NCI-H2171 treated with DMSO at 0.1 percent for 48 hours (cell line): ENCODE measurements at places on chromosomes 2 and 18.
A peak's percentile ranks its signal among the peaks of the same experiment; 100 is the strongest.

- DNase-seq = no peak
These were observed 61.8 kb downstream of the ATP8B1 start for GRCh38 chr18:57741273-57741672.

- DNase-seq = no peak
These were observed 50.1 kb upstream of the NOSTRIN start for GRCh38 chr2:168752361-168752760.

GRCh38 chr2:196225213-196225612, 53.8 kb upstream of the STK17B start:
- no peak for DNase-seq

DNA sequence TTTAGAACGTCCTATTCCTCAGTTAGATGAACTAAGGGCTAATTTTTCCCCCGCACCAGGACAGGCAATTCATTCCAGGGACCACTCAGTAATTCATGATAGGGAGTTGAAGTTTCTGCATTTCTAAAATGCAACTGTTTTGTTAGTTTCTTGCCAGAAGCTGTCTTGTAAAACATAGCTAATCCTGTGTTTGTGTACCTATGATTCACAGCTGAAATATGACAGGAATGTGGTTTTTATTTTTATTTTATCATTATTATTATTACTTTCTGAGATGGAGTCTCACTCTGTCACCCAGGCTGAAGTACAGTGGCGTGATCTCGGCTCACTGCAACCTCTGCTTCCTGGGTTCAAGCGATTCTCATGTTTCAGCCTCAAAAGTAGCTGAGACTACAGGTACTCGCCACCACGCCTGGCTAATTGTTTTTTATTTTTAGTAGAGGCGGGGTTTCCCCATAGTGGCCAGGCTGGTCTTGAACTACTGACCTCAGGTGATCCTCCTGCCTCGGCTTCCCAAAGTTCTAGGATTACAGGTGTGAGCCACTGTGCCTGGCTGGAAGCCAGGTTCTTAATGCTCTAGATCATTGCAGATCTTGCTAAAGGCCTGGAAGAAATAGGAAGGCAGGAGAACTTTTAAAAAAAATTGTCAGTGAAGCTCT, 154.8 kb upstream of the FHL2 start:
- no peak for DNase-seq

- no peak for DNase-seq
These were observed 45.6 kb upstream of the ARHGAP15 start for GRCh38 chr2:143083636-143084035.

DNA sequence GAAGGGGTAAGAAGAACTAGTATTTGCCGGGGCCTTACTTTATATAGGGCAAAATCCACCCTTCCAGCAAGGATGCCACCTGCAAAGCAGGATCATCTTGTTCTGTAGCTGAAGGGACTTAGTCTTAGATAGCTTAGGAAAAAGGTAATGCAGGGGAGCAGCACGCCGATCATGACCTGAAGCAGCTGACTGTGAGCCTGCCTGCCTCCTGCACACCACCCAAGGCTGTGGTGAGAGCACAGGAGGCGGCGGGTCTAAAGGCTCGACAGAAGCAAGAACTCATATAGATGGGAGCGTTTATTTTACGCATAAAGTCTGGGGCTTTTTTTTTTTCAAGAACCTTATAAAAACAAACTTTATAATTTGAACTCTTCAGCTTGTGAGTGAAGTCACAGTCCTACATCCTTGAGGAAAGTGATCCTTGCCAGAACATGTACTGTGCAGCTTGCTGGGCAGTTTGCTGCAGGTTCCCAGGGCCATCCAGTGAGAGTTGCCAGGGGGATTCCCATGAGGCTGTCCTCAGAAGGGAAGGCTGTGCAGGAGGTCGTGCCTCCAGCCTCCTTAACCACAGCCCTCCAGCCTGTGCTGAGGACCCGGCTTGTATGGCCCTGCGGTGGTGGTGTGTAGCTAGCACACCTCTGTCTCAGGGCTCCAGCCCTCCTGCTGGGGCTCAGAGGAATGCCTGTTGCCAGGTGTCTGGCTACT, 92.1 kb downstream of the RNF144A start:
- DNase-seq = no peak

GRCh38 chr2:46386763-46387162, 89.6 kb downstream of the EPAS1 start:
- no peak for DNase-seq

- no peak for DNase-seq
These were observed 80.1 kb upstream of the CTDP1 start for GRCh38 chr18:79599441-79599931.

GRCh38 chr2:120235681-120236080, 12.5 kb upstream of the TMEM185B start:
- DNase-seq = no peak

GRCh38 chr2:75788902-75789301, 78.2 kb upstream of the GCFC2 start:
- no peak for DNase-seq

- DNase-seq = no peak
These were observed 38.2 kb downstream of the ZNF516 start for GRCh38 chr18:76456823-76457222.

DNA sequence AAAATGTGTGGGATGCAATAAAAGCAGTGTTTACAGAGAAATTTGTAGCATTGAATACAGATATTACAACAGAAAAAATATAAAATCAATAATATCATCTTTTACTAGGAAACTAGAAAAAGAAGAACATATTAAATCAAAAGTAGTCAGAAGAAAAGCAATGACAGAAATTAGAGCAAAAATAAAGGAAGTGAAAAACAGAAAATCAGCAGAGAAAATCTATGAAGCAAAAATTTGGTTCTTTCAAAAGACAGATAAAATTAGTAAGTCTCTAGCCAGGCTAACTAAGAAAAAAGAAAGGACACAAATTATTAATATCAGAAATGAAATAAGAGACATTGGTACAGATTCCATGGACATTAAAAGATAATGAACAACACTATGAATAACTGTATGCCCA, 212.0 kb upstream of the MGAT5 start:
- no peak for DNase-seq

DNA sequence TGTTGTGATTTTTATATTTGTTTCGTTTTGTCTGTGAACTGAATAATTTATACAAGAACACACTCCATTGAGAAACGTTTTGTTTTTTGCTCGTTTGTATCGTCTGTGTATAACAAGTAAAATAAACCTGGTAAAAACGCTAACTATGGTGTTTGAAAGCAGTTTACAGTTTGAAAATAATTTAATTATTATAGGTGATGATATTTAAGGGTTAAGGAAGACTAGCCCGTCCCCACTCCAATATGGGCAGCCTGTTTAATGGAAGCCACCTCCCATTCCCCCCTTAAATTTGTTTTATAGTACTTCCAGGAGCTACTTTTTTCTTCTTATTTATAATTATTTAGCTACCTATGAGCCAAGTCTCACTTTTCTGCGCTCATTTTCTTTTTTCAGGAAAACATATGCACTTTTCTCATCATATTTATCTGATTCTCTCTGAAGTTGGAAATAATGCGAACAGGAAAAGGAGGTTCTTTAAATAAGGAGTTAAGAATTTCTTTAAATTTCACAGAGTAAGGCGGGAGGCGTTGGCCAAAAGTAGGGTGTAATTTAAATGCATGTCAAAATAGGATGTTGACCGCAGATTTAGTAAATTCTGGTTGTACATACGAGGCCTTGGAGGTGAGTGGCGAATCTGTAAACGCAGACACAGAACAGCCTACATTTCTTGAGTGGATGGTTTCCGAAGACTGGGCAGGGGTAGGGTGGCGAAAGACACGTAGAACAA, 9.8 kb downstream of the TBR1 start:
- no peak for DNase-seq

DNA sequence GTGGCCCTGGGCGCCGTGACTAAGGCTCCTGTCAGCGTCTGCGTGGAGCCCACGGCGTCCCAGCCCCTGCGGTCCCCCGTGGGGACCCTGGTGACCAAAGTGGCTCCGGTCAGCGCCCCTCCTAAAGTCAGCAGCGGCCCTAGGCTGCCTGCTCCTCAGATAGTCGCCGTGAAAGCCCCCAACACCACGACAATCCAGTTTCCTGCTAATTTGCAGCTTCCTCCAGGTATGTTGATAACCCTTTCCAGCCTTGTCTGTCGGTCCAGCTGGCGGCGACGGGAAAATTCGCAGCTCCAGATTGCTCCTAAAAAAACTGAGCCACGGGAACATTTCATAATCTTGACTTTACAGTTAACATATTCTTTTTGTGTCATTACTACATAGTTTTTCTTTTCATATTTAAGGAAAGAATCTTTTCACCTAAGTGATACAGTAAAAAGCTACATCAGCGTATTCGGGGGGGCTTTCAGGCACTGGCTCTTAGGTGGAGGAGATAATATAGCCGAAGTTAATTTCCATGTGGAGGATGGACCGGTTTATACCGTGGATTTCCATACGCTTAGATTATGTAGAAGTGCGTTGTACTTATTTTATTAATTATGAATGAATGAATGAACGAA, 916 bp downstream of the TAF4B start:
- peak; percentile 43 for DNase-seq

- peak; percentile 1 for DNase-seq
These were observed 45.2 kb downstream of the ADNP2 start for GRCh38 chr18:80154293-80154692.

GRCh38 chr2:221562226-221562625, 9.9 kb downstream of the EPHA4 start:
- no peak for DNase-seq

DNA sequence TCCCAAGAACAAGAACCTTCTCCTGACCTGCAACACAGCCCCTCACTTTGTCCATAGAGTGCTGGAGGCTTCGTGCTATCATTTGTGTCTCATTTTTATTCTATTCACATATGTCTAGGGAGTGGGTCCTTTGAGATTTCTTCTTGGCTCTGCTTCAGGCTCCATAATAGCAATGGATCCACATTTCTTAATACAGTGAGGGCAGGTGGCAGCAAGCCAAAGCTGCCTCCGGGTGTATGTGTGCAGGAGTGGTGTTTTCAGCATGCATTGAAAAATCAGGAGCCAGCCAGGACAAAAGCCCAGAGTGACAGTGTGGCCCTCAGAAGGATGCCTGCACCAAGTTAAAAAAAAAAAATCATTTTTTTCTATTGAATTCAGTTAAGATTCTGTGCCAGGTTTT, 115.1 kb upstream of the PELI1 start:
- DNase-seq = peak; percentile 69

DNA sequence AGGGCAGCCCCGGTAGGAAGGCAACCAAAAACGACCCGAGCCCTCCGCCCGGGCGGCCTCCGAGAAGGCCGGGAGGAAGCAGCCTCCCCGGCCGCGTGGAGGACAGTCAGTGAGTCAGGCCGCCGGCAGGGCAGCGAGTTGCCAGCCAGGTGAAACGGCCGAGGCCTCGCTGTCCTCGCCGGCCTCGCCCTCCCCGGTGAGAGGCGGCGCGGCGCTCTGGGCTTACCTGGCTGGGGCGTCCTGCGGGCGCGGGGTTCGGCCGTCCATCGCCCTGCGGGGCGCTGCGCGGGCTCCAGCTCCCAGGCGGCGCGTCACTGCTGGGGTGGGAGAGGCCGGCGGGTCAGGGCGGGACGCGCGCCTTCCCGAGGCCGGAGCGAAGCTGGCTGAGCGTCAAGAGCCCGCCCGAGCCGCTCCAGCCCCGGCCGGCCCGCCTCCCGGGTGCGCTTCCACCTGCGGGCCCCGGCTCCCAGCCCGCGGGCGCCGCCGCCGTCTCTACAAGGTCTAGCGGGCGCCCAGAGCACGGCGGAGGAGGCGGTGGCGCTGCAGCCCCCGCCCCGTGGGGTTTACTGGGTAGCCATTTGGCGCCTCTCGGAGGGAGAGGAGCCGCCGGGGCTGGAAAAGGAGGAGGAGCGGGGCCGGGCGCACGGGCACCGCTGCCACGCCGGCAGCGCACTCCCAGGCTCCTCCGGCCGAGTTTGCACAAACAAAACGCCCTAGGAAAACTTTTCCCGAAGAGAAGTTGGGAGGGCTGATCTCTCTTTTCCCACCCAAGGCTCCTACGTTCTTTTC, 499 bp downstream of the COBLL1 start:
- DNase-seq = peak; percentile 87

DNA sequence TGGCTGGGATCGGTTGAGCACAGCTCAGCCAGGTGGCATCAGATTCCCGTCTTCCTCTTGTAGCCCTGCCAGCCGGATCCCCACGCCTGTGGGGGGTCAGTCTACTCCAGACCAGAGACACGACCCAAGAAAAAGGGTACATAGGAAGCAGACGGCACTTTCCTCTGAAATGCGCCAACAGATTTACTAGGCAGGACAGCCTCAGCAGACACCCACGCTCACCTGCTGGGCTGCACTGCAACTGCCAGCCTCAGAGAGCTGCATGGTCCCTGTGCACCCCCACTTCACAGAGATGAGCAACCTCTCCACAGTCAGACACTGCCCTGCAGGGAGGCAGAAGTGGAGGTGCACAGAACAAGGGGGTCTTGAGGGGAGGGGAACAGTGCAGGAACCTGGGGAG, 75.7 kb upstream of the OTOS start:
- DNase-seq = no peak

DNA sequence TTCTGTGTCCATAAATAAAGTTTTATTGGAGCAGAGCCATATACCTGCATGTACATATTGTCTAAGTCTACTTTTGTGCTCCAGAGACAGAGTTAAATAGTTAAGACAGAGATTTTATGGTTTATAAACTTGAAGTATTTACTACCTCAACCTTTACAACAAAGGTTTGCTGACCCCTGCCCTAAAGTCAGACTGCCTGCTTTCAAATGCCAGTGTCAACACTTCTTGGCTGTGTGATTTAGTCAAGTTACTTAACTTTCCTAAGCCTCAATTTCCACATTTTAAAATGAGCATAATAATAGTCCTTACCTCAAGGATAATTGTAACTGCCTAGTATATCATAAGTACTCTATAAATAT, 44.4 kb upstream of the ITPRID2 start:
- DNase-seq = no peak

DNA sequence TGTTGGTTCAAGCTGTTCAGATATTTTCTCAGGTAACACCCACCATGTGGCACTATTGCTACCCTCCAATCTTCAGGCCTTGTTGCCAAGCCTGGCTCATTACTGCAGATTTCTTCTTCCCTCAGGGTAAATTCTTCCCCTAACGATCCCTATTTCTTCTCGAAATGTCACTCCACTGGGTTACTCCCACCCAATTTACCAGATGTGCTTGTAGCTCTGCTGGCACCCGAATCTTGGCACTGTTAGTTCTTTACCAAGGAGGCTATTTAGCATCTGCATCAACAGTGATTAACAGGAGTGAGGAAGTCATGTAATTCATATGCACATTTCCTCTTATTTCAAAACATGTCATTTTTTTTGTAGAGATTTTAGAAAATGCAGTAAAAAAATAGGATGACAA, 217.1 kb upstream of the CYRIA start:
- DNase-seq = no peak

- DNase-seq = no peak
These were observed 725 bp downstream of the SLC66A2 start for GRCh38 chr18:79950515-79951341.

- no peak for DNase-seq
These were observed 676.1 kb upstream of the CELF4 start for GRCh38 chr18:38241736-38242135.

DNA sequence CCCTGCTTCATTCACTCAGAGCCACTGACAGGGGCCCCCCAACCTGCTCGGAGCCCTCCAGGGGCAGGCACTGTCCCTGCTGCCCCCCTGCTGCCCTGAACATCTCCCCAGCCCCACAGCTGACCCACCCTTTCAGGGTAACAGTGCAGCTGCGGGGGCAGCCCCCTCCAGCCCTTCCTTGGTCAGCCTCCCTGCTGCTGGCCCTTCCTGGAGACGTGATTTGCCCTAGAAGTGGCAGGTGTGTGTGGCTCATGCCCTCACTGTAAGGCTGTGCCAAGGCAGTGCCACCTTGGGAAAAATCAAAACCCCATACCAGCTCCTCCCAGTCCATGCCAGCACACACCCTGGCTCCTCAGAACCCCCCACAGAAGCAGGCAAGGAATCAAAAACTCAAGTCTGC, 184.2 kb upstream of the HDAC4 start:
- no peak for DNase-seq
